ENCODE measurements at places on chromosomes 4 and X.

DNA sequence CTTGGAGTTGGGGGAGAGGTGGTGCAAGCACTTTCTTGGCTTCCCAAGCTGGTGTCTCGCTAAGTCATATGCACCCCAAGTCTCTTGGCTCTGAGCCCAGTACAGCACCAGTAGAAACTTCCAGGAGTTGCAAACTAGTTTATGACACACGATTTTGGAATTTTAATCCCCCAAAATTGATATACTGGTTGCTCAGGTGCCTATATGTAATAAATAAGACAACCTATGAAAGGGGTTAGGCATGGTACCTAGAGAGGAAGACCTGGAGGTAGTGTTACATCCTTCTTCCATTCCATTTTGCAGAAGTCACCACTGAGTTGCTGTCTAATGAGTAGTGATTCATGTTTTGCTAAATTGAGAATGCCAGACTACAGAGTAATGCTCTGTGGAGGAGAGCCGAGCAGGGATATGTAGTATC is 4.3 kb upstream of the SLC4A4 start:
- DNase-seq, result no peak

DNA sequence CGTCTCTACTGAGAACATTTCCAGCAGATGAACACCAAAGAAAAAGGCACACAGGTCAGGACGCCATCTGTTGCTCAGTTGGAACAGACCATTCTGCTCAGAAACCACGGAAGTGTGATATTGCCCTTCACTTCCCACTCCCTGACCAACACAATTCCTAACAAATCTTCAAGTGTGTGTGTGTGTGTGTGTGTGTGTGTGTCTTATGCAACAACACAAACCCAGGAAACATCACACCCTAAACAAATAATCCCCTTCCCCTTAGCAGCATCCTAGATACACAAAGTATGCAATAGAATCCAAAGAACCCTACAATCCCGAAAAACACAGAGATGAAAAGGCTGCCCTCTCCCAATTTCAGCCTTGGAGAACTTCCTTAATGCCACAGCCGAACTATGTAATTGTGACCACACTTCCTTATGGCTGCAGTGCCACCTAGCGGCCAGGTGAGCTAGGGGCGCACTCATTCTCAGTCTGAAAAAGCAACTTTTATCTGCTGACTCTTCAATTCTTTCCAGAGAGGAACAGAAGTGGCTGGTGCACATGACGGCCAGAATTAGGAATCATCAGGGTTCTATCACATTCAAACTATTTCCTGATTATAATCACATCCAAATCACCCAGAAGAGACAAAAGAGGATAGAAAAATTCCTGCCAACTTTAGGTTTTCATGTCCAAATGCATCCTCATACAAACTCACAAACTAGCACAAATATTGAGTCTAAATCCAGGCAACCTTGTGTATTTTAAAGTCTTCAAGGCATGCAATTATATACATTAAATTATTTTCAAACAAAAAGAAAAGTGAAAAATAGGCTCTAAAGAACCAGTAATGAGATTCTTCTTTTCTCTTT is 164.9 kb downstream of the DHX15 start:
- no peak for DNase-seq

GRCh38 chr4:139763672-139764071 is 98.1 kb downstream of the MGST2 start:
- no peak for DNase-seq

GRCh38 chr4:151204925-151205524 is 71.9 kb upstream of the PRSS48 start:
- DNase-seq, result no peak

- no peak for DNase-seq
Observed at GRCh38 chrX:87528487-87528886, 10.9 kb downstream of the KLHL4 start.

GRCh38 chrX:5842601-5843000 is 386.1 kb downstream of the NLGN4X start:
- no peak for DNase-seq

- DNase-seq, result no peak
Observed at GRCh38 chrX:136797787-136798186, 17.1 kb upstream of the ARHGEF6 start.

DNA sequence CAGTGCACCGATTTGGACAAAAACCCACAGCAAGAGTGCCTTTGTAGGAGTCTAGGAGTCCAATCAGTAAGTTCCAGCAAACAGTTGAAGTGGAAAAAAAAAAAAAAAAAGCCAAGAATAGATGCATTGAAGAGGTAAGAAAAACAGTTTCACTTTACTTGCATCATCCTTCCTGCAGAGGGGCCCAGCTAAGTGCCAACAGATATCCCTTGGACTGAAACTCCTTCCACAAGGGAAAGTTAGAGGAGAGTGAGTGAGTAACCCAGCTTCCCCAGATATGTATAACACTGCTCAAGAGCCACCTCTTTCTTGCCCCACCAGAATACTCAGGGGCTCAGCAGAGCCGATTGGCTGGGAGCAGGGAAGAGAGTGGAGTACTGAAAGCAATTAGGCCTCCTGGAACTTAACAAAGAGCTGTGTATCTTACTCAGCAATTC is 617.7 kb upstream of the SMIM31 start:
- no peak for DNase-seq

DNA sequence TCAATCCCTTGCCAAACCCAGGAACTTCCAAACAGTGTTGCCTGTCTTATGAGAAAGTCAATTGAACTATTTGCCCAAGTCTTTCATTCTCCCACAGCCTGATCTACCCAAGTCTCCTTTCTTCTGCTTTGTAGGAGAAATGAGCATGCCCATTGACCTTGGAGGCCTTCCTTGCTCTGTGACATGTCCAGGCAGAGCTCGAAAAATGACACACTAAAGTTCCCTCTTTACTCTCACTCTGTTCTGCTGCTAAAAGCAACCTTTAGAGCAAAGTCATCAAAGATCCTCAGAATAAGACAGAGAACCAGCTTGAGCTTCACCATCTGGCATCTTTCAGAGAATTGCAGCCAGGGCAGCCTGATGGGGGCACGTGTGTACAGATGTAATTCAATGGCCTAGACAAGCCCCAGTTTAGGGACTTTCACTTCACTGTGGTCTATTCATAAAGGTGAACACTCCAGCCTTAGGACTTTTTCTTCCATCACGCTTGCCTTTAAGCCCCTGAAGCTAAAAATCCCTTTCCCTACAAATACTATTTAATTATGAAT is 136.4 kb downstream of the AMELX start:
- DNase-seq, result no peak

GRCh38 chr4:48127682-48128404 is 6.2 kb downstream of the TXK start:
- DNase-seq, result no peak

- no peak for DNase-seq
Observed at GRCh38 chr4:38926896-38927295, 59.3 kb downstream of the FAM114A1 start.

- no peak for DNase-seq
Observed at GRCh38 chr4:171067422-171067821, 745.8 kb upstream of the GALNTL6 start.

DNA sequence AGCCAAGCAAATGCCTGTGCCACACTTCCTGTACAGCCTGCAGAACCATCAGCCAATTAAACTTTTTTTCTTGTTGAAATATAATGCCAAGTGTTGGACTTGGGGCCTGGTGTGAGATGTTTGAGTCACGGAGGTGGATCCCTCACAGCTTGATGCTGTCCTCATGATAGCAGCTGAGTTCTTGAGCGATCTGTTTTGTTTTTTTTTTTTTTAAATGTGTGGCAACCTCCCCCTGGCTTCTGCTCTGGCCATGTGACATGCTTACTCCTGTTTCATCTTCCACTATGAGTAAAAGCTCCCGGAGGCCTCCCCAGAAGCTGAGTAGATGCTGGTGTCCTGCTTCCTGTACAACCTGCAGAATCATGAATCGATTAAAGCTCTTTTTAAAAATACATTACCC is 973.3 kb upstream of the FTHL17 start:
- DNase-seq, result no peak

GRCh38 chr4:56828784-56829535 is 7.5 kb upstream of the SPINK2 start:
- no peak for DNase-seq

GRCh38 chrX:40628506-40628905 is 5.3 kb downstream of the MPC1L start:
- no peak for DNase-seq

- no peak for DNase-seq
Observed at GRCh38 chr4:89352541-89352940, 44.9 kb upstream of the GPRIN3 start.

GRCh38 chr4:37735578-37735977 is 49.4 kb upstream of the RELL1 start:
- DNase-seq, result no peak

GRCh38 chr4:142350871-142351270 is 495.2 kb downstream of the INPP4B start:
- no peak for DNase-seq

DNA sequence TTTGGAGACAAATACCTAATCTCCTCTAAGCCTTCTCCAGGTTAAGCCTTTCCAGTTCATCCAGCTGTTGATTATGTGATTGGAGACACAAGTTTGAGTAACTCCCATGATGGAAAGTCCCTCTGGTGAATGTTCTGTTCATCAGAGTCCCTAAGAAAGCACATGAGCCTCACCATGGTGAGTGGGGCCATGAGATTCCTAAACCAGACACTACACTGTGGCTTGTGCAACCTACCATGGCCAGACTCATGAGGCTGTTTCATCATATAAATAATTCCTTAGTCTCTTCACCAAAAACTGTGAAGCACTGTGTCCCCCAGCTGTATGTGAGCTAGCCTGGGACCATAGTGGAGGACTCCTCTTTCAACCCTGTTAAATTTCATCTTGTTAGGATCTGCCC is 14.4 kb downstream of the PKD2 start:
- DNase-seq, result no peak

DNA sequence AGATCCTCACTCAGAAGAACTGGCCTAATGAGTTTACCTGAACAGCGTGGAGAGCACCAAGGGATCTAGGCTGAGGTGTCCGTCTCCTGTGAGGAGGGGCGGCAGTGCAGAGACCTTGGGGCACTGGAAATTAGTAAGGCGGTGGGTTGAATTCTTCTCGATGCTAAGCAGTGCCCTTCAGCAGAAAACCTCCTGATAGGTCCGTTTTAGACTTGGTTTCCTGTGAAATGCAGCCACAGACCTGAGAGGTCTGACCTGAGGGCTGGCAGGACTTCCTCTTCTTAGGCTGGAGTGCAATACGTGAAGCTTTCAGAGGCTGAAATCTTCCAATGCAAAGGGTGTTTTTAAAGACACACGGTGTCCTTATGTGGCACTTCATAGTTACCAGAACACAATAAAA is at the start of gene CLNK:
CLNK (minus strand) TSS at position 138 of the 400 bp plus-strand sequence. CDS start 16,899 bp downstream, outside the sequence.
- no peak for DNase-seq
